NT2/D1 (cell line): ENCODE measurements at places on chromosomes 16 and 17.

- DNase-seq: no peak
Observed at GRCh38 chr16:4011940-4012629, 104.2 kb downstream of the ADCY9 start.

- DNase-seq: no peak
Observed at GRCh38 chr16:83774066-83774465, 33.7 kb upstream of the HSBP1 start.

GRCh38 chr17:8503807-8504206 is 68.1 kb downstream of the NDEL1 start:
- no peak for DNase-seq

DNA sequence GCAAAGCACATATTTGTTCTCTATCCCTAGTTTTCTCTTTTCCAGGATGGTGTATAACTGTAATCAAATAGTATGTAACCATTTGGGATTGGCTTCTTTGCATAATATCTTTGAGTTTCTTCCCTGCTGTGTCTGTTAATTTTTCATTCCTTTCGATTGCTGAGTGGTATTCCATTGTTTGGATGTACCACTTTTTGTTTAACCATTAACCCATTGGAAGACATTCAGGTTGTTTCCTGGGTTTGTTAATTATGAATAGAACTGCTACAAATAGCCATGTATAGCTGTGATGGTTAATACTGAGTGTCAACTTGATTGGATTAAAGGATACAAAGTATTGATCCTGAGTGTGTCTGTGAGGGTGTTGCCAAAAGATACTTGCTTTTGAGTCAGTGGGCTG is 4.6 kb upstream of the SLFN13 start:
- no peak for DNase-seq

GRCh38 chr17:79332011-79332554 is 257.5 kb downstream of the ENGASE start:
- DNase-seq: peak; percentile 43

GRCh38 chr17:48543107-48543853 is 1.6 kb downstream of the HOXB2 start:
- no peak for DNase-seq

DNA sequence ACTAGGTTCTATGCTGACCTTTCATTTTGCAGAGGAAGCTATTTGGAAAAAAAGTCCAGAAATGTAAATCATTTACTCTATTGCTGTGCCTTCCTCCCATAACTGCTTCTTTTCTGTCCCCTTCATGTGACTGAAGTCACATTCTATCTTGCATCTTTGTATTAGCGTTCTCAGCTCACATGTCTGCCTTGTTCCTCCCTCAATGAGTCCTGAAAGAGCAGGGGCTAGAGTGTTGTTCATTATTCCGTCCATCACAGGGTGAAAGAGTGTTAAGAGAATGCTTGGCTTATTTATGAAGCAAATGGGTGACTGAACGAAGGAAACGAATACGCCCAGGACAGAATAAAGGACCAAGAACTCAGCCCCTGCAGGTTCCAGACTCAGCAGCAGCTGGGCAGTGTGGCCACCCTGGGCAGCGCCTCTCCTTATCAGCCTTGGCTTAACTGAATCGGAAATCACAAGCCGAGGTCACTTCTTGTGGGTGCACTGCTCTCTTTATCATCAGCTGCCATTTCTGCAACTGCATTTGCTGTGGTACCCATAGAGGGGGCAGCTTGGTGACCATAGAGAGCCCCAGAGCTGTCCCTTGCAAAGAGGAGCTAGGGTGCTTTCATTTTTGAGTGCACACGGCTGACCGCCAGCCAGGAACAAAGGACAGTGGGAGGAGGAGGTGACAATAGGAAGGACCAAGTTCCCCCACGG is 1.8 kb upstream of the PIK3R6 start:
- DNase-seq: no peak

- no peak for DNase-seq
Observed at GRCh38 chr17:42050393-42051012, at the start of gene C17orf113. Gene C17orf113, minus strand, starts transcription at chr17:42050601. Its CDS starts 7,225 bp downstream, at chr17:42043376.

- DNase-seq: no peak
Observed at GRCh38 chr16:14186795-14187221, 115.7 kb downstream of the MRTFB start.

GRCh38 chr17:9512323-9513168 is 63.1 kb downstream of the STX8 start:
- DNase-seq: no peak

GRCh38 chr16:80615735-80616134 is 74.9 kb downstream of the DYNLRB2 start:
- DNase-seq: no peak

GRCh38 chr17:74443516-74444296 is 11.8 kb downstream of the GPRC5C start:
- DNase-seq: no peak

DNA sequence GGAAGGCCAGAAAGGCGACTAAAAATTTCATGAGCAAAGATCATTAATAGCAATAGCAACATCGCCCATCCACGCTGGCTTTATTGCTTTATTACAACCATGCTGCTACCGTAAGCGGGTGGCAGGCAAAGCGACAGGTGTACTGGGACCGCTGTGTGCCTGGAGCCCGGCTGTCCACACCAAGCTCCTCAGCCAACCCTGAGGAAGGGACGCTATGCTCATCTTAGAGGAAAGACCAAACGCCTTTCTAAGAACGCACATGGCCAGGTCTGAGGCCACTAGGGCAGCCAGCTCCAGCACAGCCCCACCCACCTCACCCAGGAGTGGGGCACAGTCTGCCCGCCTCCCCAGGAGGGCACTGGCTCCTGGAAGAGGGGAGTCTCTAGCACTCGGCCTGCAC is 28.0 kb downstream of the PEMT start:
- DNase-seq: no peak

GRCh38 chr16:56807011-56807675 is 57.9 kb upstream of the SLC12A3 start:
- no peak for DNase-seq

DNA sequence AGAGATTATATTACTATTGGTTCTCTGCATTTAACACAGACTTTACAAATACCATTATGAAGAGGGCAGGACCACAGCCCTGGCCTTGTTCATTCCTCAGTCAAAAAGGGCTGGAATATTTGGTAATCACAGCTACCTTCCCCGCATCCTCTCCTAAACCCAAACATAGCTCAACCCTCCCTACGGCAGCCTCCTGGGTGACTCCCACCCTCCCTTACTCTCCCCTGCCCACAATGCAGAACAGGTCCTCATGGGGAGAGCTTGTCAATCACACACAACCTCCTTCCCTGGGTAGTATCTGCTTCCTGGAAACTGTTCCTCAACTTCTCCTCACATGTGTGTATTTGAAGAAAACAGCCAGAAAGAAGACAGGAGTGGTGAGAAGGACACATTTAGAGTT is 224.2 kb downstream of the C16orf78 start:
- DNase-seq: no peak

- no peak for DNase-seq
Observed at GRCh38 chr16:89031715-89032659, 55.0 kb upstream of the CBFA2T3 start.

- DNase-seq: no peak
Observed at GRCh38 chr16:56469748-56470147, 18.4 kb downstream of the OGFOD1 start.

DNA sequence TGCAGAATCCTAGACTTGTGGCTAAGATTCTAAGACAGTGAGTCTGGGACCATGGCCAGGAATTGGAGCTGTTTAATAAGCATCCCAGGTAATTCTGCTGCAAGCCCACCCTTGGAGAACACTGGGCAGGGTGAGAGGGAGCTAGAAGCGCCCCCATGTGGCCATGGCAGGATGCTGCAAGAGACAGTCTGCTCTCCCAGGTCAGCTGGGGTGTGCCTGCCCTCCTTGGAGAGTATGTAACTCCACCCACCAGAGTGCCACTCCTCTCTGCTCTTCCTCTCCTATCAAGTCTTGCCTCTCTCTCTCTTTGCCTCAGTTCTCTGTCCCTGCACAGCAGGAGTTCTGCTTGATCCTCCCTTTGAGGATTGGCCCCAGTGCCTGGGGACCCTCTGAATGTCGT is 14.9 kb downstream of the RCVRN start:
- DNase-seq: peak; percentile 59

DNA sequence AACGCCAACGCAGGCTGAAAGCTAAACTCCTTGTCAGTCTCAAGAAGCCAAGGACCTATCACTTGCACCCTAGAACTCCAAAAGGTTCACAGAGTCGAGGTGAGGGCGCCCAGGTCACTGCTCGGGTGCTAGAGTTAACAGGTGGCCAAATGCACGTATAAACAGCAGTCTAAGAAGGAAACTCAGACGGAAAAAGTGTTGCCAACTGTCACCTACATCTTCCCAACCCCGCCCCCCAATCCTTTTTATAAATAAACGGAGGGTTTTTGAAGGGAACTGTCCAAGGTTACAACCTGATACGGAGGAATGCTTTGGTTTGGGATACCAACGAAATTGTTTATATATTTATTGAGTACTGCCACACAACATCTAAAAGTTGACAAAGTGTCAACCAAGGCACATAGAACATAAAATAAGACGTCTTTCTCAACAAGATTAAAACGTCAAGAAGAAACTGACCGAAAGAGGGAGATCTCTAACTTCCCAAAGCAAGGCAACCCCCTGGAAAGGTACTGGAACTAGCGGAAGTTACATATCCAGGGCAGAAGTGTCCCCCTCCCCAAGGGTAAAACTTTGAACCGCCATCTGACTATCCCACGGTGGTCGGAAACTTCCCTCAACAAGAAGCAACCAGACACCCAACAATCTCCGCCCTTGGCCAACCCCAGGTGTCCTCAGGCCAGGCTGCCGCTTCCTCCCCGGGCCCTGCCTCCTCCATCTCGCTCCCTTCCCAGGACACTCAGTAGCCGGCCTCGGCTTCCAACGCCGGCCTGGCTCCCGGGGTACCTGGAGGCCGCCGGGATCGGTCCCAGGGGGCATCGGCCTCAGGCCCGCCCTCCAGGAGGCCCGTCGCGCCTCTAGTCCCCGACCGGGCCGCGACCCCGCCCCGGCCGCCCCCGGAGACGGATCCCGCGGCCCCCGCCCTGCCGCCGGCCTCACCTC is 982 bp downstream of the SPAG9 start:
- DNase-seq: no peak

- no peak for DNase-seq
Observed at GRCh38 chr16:69293401-69293800, 17.7 kb upstream of the VPS4A start.

- DNase-seq: no peak
Observed at GRCh38 chr17:67682196-67682595, 35.5 kb upstream of the NOL11 start.

- DNase-seq: no peak
Observed at GRCh38 chr16:66127459-66128370, 238.8 kb upstream of the CDH5 start.

DNA sequence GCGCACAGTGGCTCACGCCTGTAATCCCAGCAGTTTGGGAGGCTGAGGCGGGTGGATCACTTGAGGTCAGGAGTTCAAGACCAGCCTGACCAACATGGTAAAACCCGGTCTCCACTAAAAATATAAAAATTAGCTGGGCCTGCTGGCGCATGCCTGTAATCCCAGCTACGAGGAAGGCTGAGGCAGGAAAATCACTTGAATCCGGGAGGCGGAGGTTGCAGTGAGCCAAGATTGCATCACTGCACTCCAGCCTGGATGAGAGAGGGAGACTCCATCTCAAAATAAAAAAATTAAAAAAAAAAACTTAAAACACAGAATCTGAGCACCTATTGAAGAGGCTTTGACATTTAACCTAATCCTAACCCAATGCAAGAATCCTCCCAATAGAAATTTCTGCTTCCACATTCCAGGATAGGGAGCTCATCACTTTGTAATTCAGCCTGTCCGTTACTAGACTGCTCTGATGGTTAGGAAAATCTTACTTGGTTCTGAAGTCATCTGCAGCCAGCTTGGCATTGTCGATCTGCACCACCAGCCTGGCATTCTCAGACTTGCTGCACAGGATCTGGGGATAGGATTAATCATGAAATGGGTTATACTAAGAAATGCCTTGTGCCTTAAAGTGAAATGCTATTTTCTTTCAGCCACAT is 2.1 kb downstream of the KRT33B start:
- DNase-seq: no peak

DNA sequence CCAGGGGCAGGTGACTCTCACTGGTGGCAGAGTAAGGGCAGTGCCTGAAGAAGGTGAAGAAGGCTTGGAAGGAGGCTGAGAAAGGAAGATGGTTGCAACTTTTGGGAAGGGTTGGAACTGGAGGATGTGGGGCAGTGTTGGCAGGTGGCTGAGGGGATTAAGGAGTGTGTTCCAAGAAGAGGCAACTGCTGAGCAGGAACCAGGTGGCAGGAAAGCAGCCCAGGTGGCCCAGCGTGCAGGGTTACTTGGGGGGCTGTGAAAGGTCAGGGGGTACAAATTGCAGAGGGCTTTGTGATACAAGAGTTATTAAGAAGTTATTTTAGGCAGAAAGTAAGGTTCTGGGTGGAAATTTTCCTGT is 28.6 kb downstream of the WSCD1 start:
- no peak for DNase-seq
